ENCODE measurements at places on chromosomes 5 and 9.
A peak's percentile ranks its signal among the peaks of the same experiment; 100 is the strongest.

DNA sequence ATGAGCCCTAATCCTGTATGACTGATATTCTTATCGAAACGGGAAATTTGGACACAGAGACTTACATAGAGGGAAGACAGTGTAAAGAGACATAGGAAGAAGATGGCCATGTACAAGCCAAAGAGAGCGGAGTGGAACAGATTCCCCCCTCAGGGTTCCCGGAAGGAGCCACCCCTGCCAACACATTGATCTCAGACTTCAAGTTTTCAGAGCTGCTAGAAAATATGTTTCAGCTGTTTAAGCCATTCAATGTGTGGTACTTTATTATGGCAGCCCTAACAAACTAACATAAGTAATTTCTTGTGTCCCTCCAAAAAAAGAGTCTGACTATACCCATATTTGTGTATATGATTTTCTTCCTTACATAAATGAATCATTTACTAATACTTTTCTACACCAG, 128.0 kb upstream of the STC2 start:
- no peak for DNase-seq

DNA sequence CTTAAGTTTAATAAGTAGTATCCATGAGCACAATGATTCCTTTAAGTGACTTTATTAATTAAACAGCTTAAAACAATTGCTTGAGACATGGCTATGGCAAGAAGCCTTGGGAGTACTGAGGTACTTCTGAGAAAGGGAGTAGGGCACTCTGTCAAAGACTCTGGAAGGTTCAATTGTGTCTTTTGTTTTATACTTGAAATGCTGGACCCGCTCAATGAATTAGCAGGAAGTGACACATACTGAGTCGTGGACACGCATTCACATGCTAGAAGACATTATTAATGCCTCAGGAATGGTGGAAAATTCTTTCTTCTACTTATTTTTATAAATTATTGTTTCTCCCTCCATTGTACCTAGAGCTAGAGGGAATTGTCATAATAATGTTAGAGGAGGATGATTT, 347.3 kb upstream of the ZNF608 start:
- peak; percentile 40 for DNase-seq

GRCh38 chr9:123478967-123479602, 123.1 kb downstream of the CRB2 start:
- DNase-seq = no peak

GRCh38 chr5:143244990-143245389, 158.5 kb downstream of the NR3C1 start:
- DNase-seq = no peak

- peak; percentile 63 for DNase-seq
These were observed at the start of gene WWC1 for GRCh38 chr5:168291342-168291963. Gene WWC1 (plus strand): TSS chr5:168291645. CDS start chr5:168292153, 508 bp downstream.

DNA sequence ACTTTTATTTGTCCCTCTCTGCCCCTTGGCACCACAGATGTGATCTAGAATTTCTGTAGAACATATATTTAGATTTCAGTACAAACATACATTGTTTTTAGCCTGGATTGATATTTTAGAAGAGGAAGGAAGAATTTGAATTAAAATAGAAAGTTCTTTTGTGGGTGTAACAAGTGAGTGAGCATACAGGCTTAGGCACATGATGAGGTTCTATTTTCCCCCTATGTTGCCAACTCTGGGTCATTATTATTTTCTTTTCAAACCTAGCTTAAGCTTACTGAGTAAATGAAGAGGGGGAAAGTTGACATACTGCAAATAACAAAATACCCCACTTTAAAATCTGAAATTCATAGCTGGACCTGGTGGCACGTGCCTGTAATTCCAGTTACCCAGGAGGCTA, 102.9 kb downstream of the GCNT1 start:
- no peak for DNase-seq

DNA sequence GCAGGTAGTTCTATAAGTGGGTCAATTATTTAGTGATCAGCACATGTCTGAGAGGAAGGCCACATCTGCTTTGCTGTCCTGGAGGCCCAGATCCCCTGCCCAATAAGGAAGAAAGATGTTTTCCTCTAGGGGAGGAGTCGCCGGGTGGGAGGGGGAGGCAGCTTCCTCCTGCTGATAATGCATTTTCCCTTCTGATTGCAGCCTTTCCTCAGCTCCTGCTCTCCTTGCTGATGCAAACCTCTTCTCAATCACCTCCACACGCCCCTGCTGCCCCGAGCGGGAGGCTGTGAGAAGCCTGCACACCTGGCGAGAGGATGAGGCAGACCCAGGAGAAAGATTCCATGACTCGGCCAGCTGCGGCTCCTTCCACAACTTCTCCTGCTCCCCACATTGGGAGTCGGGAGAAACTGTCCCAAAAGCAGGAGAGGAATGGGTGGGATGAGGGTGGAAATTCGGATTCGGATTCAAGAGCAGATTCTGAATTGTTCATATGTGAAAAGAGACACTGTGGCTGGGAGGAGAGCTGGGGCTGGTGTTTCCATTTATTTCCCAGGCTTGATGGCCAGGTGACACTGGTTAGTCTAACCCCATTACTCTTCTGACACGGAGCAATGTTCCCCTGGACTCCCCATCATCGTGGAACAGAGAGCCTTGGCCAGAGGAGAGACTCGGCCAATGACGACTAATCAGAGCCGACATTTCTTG, 6.8 kb upstream of the NTNG2 start:
- DNase-seq = no peak

DNA sequence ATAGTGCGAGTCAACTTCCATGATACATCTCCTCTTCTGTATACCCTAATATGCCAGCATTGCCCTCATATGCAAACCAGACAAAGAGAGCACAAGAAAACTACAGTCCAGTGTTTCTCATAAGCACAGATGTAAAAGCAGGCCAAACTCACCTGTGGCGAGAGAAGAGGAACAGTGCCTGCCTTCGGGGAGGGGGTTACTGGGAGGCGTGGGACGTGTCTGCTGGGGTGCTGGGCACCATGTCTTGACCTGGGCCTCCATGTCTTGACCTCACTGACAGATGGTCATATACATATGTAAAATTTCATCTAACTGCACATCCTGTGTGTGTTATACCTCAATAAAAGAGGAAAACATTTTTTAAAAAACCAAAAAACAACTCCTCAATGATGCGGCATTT, 159.3 kb upstream of the PPP1R26 start:
- DNase-seq = no peak

GRCh38 chr5:174412941-174413340, 311.4 kb upstream of the MSX2 start:
- no peak for DNase-seq

GRCh38 chr9:124322618-124323432, 65.1 kb downstream of the NEK6 start:
- DNase-seq = no peak

GRCh38 chr5:2300861-2301574, 418.3 kb upstream of the IRX4 start:
- DNase-seq = no peak

DNA sequence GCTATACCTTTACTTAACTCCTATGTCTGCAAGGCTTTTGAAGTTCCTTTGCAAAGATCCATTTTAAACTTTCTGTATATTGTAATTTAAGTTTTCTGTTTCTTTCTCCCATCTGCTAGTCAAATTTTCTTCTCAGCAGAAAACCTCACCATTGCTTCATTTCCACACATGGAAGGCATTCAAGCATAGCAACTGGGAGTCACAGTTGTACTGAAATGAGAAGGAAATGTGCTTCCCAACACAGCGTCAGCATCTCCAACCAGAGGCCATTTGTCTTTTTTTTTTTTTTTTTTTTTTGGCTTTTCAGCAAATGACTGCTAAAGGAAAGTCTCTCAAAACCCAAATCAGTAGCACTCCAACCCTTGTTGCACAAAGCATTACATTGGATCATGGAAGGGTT, 92.5 kb downstream of the RAB3C start:
- DNase-seq = no peak

DNA sequence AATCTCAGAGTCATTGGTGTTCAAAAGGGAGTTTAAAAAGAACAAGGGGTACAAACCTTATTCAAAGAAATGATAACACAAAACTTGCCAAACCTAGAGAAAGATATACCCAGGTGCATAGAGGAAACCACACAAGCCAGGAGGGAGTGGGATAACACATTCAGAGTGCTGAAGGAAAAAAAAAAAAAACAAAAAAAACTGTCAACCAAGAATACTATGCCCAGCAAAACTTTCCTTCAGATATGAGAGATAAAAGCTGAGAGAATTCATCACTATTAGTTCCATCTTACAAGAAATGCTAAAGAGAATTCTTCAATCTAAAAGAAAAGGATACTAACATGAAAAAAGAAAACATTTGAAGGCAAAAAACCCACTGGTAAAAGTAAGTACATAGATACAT, 11.5 kb upstream of the TESK1 start:
- DNase-seq = no peak

DNA sequence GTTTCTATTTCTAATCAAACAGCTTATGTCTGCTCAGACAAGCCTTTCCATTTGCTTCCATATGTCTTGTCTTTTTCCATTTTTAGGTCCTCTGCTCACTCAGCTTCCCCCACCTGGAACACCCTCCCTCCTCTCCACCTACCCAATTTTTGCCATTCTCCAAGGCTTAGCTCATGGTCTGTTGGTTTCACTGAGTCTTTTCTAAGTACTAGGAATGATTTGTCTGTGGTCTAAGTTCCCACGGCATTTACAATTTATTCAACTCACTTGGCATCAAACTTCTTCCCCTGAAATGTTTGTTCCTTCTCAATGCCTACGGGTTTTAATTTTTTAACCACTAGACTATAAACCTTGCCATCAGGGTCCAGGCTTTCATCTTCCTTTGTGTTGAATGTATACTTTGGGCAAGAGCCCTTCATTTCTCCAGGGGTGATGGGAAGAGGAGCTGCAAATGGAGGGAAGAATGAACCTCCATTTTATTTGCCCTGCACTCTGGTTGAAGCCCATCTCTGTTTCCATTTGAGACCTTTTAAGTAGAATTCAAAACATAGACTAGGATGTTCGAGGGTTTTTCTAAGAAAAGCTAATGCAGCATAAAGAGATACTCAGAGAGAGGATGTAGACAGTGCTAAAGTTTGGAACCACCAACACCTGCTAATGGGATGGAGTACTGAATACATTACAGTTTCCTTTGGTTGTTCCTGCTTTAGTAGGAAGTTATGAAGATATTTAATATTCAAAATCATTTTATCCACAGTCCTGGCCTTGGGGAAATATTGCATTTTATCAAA, 104.0 kb downstream of the PTTG1 start:
- DNase-seq = no peak

- DNase-seq = no peak
These were observed 10.5 kb downstream of the MAST4 start for GRCh38 chr5:66606713-66607112.

- DNase-seq = no peak
These were observed 31.2 kb downstream of the ZNF618 start for GRCh38 chr9:113907282-113907681.

GRCh38 chr9:33049680-33050361, 24.7 kb downstream of the DNAJA1 start:
- no peak for DNase-seq

GRCh38 chr5:113520429-113520828, 6.9 kb downstream of the YTHDC2 start:
- peak; percentile 6 for DNase-seq

DNA sequence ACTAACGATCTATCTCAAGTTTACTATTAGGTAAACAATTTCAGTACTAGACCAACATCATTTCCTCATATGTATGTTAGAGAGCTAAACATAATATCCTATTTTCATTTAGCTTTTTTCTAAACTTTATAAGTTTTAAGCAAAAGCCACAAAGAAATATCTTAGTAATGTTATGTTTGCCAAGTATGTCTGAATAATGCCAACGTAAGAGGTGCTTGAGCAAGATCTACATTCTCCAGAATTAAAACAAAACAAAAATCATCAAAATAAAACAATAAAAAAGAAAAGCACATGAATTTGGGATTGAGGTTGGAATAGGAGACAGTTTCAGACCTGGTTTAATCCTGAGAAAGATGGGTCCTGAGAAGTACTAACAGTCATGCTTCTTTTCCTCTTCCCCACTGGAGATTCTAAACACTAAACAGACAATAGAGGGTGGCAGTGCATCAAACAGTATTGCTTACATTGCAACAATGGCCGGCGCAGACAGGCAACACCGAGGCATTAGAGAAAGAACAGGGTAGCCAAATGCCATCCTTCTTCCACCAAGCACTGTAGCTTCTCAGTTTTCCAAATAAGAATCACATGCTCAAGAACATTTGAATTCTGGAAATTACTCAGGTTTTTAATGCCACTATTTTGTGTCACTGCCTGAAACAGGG, 33.6 kb downstream of the CSNK1A1 start:
- DNase-seq = no peak

DNA sequence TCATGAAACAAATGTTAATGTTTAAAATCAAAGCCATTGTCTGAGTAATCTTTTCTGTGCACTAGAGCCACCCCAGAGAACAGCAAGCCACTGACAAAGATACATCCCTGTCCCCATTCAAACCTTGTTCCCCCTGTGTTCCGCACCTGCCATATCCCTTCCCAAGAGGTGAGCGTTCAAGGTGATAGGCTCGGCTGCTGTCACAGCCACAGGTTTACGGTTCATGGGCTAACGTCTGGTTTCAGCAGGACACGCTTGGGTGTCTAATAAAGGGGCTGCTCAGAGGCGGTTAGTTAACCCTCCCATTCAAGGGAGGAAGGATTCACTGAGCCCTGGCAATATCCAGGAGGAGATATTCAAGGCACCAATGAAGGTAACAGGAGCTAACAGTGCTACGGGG, 24.5 kb upstream of the LAMC3 start:
- DNase-seq = no peak

GRCh38 chr5:58248221-58248620, 211.7 kb downstream of the PLK2 start:
- DNase-seq = no peak

- DNase-seq = peak; percentile 12
These were observed 1.6 kb upstream of the ANXA2R start for GRCh38 chr5:43041669-43042175.

GRCh38 chr5:124341066-124341858, 405.2 kb downstream of the ZNF608 start:
- no peak for DNase-seq

GRCh38 chr5:180166176-180166575, 42.8 kb downstream of the RASGEF1C start:
- no peak for DNase-seq

- no peak for DNase-seq
These were observed 28.9 kb upstream of the LPCAT1 start for GRCh38 chr5:1552521-1553255.

- DNase-seq = no peak
These were observed 84.7 kb upstream of the MAST4 start for GRCh38 chr5:66511491-66511890.

DNA sequence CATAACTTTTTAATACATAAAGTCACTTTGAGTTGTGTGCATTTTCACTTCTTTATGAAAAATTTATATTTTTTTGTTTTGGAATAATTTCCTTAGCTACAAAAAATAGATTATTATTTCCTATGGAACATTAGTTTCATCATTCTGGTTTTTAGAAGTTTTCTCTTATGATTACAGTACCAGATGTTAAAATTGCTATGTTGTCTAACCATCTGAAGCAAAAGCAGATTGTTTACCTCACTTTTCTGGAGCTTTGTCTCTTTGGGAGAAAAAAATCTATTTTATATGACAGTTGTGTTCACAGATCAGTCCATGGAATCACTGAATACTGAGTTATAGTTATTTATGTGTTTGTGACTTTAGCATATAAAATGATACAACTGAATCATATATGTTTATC, 708.9 kb upstream of the RIOK2 start:
- no peak for DNase-seq

GRCh38 chr5:175215906-175216305, 228.1 kb downstream of the DRD1 start:
- DNase-seq = no peak

All from H54 (cell line).